Panc1 (cell line): ENCODE measurements at places on chromosomes 2 and 18. TPM values are rescaled to one million over a fixed set of nuclear protein-coding genes. Genes with fewer than 3 reads are reported as not detected.

DNA sequence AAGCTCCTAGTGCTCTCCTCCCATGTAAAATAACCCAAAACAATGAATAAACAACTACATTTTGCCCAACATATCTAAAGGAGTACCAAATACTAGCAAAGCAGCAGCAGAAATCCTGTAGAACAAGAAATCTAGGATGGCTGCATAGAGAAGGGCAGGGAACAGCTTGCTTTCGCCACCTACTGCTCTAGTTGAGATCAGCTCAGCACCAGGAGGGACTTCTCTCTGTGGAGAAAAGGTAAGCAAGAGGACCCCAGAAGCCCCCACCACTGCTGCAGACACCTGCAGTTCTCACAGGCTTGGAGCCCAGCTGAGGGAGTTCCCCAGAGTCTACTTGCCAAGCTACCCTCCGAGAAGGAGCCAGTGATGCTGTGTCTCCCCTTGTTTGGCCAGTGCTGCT is 243.0 kb upstream of the CHST9 start:
- no peaks in the 10 kb centered on the region for H3K36me3 ChIP-seq
- no peaks in the 10 kb centered on the region for H3K4me1 ChIP-seq
- no peak for DNase-seq
- H3K27me3 ChIP-seq, result no peaks in the 10 kb centered on the region

GRCh38 chr18:51383711-51384110 is 186.2 kb upstream of the MEX3C start:
- H3K36me3 ChIP-seq, result no peaks in the 10 kb centered on the region
- H3K4me3 ChIP-seq, result no peak overlapping the region
- DNase-seq, result no peak
- no peaks in the 10 kb centered on the region for H3K4me1 ChIP-seq
- no peaks in the 10 kb centered on the region for H3K27me3 ChIP-seq
- H3K27ac ChIP-seq, result no peak overlapping the region

DNA sequence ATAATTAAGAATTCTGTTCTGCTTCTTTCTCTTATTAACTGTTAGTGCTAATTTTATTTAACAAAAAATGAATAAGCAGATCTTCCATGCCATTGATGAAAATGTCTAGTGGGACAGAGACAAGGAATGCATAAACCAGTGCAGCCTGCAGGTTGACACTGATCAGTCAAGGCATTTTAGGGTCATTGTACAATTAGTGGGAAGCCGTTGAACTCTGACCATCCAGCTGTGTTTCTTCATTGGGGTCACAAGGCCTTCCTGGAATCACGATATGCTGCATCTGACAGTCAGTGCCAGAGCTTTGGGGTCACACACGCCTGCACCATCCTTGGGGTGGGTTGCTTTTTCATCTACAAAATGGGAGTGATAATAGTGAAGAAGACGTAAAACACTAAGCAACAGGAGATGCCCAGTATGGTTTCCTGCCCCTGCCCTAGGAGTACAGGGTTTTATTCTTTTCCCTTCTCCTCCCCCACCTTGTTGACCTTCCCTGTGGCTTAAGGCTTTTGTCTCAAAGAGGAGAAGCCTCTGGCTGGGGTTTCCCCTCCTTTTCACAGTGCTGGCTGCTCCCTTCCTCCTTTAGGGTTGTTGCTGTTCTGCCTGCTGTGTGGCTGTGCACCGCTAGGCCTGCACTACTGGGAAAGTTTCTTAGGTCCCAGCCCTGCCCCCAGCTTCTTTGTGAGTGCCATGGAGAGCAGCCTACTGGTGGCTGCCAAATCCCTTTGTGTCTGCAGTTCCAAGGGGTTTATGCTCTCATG is 245.6 kb downstream of the TPGS2 start:
- no peak for DNase-seq
- H3K27me3 ChIP-seq, result no peaks in the 10 kb centered on the region
- no peaks in the 10 kb centered on the region for H3K4me1 ChIP-seq
- no peaks in the 10 kb centered on the region for H3K36me3 ChIP-seq
- no peak overlapping the region for H3K4me3 ChIP-seq
- no peak overlapping the region for H3K27ac ChIP-seq

DNA sequence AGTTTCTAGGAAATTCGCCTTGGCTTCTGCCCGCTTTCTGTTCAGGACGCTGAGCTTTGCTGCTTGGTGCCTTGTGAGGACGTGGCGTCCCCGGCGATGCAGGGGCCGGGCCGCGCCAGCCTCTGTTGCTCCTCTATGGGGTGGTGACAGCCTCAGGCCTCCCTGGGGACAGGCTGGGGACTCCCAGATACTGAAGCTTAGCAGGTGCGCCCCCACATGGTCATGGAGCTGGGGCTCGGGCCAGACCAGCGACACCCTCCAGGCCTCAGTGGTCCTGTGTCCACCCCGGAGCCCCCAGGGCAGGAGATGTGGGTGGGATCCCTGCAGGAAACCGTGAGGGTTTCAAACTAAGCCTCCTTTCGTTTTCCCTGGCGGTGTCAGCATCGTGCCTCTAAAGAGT is 29.2 kb downstream of the KCNG2 start:
- no peak for DNase-seq
- no peak overlapping the region for H3K4me3 ChIP-seq
- no peaks in the 10 kb centered on the region for H3K4me1 ChIP-seq
- H3K27ac ChIP-seq, result no peak overlapping the region

- H3K27ac ChIP-seq, result no peak overlapping the region
- no peaks in the 10 kb centered on the region for H3K27me3 ChIP-seq
- no peak overlapping the region for H3K4me3 ChIP-seq
- H3K4me1 ChIP-seq, result peaks cover 3% of the 10 kb centered on the region; the same call in 1 of the 2 replicates
- H3K36me3 ChIP-seq, result no peaks in the 10 kb centered on the region
Observed at GRCh38 chr2:39851251-39851650, 72.2 kb upstream of the THUMPD2 start.

DNA sequence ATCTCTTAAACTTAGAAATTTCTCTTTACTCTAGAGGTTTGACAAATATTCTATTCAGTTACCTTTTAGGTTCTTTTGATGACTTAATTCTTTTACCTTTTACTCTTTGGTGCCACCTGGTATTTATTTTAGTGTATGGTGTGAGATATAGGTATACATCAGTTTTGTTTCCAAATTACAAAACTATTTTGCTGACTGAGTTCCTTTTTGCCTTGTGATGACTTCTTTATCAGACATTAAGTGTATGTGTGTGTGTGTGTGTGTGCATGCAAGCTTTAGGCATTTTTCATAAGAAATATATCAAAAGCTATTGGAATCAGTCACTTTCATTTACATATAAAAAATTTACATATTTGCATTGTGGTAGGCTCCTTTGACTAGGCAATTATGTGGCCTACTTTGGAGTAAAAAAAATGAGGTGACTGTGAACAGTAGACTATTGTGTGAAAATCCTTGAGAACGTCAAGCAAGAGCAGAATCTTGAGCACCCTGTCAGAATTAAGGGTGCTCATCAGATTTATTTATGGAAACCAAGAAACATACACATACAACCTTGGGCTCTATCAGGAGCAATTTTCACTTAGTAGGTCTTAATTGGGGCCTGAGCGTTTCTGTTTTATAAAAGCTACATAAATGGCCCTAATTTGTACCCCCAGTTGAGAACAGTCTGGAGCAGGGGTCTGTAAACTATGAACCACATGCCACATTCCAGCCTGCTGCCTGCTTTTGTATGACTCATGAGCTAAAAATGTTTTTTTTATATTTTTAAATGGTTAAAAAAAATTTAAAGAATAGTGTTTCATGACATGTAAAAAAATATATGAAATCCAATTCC is 415.9 kb downstream of the SLC4A3 start:
- no peaks in the 10 kb centered on the region for H3K4me1 ChIP-seq
- H3K27me3 ChIP-seq, result no peaks in the 10 kb centered on the region
- H3K36me3 ChIP-seq, result no peaks in the 10 kb centered on the region
- no peak overlapping the region for H3K27ac ChIP-seq

DNA sequence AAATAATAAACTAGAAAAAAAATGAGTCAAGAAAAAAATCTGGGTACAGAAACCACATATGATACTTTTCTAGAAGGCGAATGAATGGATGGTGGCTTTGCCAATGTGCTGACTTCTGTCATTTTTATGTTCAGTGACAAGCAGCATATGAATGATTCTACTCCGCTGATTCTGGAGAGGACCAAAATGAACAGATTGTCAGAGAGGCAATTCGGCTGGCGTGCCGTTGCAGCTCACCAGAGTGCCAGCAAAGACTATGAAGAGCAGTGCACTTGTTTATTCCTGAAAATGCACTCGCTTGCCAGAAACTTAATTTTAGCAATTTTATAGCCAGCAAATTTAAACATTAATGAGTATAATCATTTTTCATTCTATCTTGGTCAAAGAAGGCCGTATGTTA is 105.9 kb upstream of the NYAP2 start:
- H3K4me1 ChIP-seq, result no peaks in the 10 kb centered on the region
- H3K27ac ChIP-seq, result no peak overlapping the region
- no peak overlapping the region for H3K4me3 ChIP-seq
- no peaks in the 10 kb centered on the region for H3K36me3 ChIP-seq

GRCh38 chr2:238045575-238045974 is 15.2 kb upstream of the SCLY start:
- H3K27me3 ChIP-seq, result no peaks in the 10 kb centered on the region
- no peaks in the 10 kb centered on the region for H3K4me1 ChIP-seq
- H3K27ac ChIP-seq, result no peak overlapping the region
- 0 out of 2 replicates have a peak, but pooled peaks cover 3% of the 10 kb centered on the region for H3K36me3 ChIP-seq
- H3K4me3 ChIP-seq, result no peak overlapping the region
- no peak for DNase-seq

The CENPA gene
- 55.0 TPM for total RNA-seq

- no peaks in the 10 kb centered on the region for H3K4me1 ChIP-seq
- no peak overlapping the region for H3K27ac ChIP-seq
- H3K4me3 ChIP-seq, result no peak overlapping the region
- peaks cover 10% of the 10 kb centered on the region for H3K27me3 ChIP-seq
- H3K36me3 ChIP-seq, result no peaks in the 10 kb centered on the region
Observed at GRCh38 chr18:11747731-11748130, 58.7 kb downstream of the GNAL start.

DNA sequence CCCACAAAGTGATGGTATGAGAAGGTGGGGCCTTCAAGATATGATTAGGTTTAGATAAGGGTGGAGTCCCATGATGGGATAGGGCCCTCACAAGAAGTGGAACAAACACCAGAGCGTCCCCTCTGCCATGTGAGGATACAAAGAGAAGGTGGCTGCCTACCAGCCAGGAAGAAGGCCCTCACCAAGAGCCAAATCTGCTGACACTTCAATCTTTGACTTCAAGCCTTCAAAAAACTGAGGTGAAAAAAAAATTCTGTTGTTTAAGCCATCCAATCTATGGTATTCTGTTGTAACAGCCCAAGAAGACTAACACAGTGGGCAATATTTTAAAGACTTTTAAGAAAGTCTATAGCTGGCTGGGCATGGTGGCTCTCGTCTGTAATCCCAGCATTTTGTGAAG is 522.1 kb downstream of the NRXN1 start:
- no peak overlapping the region for H3K4me3 ChIP-seq
- no peak overlapping the region for H3K27ac ChIP-seq
- DNase-seq, result no peak
- H3K4me1 ChIP-seq, result no peaks in the 10 kb centered on the region

- H3K4me1 ChIP-seq, result no peaks in the 10 kb centered on the region
- no peaks in the 10 kb centered on the region for H3K27me3 ChIP-seq
- no peak for DNase-seq
- H3K4me3 ChIP-seq, result no peak overlapping the region
- H3K36me3 ChIP-seq, result no peaks in the 10 kb centered on the region
- H3K27ac ChIP-seq, result no peak overlapping the region
Observed at GRCh38 chr18:6203791-6204190, 210.9 kb downstream of the L3MBTL4 start.

DNA sequence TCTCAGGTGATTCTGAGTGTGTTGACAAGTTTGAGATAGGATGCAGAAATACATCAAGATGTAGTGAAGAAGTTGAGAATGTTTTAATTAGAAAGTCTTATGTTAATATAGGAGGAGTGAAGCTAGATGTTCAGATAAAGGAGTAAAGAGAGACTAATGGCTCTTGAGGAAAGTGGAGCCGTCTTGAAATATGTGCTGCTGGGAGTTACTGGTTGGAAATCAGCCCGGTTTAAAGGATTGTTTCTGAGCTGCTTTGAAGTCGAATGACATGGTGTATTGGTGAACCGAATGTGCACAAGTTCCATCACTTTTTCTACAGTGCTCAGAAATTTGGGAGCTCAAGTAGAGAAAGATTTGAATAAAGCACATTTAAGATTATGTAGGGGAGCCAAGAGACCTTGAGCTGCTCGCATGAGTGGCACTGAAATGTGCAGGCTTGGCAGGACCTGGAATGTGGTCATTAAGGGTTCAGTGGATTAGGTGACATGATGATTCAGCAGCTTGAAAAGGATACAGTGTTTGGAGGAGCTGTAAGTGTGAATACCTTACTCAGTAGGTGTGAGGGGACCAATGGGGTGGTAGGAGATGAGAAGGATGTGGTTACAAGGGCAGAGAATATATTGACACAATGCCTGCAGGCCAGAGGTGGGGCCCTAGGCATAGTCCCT is 68.6 kb downstream of the CAB39 start:
- H3K4me3 ChIP-seq, result no peak overlapping the region
- H3K27ac ChIP-seq, result peak overlapping the region; percentile 26; the same call in 1 of the 2 replicates
- H3K27me3 ChIP-seq, result no peaks in the 10 kb centered on the region
- peaks cover 30% of the 10 kb centered on the region for H3K4me1 ChIP-seq
- H3K36me3 ChIP-seq, result no peaks in the 10 kb centered on the region

The DSC1 gene
- total RNA-seq, result not detected

- no peak for DNase-seq
- no peaks in the 10 kb centered on the region; the same call in 1 of the 2 replicates for H3K27me3 ChIP-seq
- H3K27ac ChIP-seq, result no peak overlapping the region
- no peak overlapping the region for H3K4me3 ChIP-seq
- no peaks in the 10 kb centered on the region for H3K36me3 ChIP-seq
Observed at GRCh38 chr2:158189526-158189925, 87.8 kb downstream of the UPP2 start.

The AMER3 gene
- total RNA-seq, result not detected

GRCh38 chr18:74128159-74128558 is 19.5 kb downstream of the FBXO15 start:
- H3K4me1 ChIP-seq, result no peaks in the 10 kb centered on the region
- no peak overlapping the region for H3K4me3 ChIP-seq
- H3K27ac ChIP-seq, result no peak overlapping the region
- no peak for DNase-seq
- H3K36me3 ChIP-seq, result no peaks in the 10 kb centered on the region
- peaks cover 48% of the 10 kb centered on the region for H3K27me3 ChIP-seq

DNA sequence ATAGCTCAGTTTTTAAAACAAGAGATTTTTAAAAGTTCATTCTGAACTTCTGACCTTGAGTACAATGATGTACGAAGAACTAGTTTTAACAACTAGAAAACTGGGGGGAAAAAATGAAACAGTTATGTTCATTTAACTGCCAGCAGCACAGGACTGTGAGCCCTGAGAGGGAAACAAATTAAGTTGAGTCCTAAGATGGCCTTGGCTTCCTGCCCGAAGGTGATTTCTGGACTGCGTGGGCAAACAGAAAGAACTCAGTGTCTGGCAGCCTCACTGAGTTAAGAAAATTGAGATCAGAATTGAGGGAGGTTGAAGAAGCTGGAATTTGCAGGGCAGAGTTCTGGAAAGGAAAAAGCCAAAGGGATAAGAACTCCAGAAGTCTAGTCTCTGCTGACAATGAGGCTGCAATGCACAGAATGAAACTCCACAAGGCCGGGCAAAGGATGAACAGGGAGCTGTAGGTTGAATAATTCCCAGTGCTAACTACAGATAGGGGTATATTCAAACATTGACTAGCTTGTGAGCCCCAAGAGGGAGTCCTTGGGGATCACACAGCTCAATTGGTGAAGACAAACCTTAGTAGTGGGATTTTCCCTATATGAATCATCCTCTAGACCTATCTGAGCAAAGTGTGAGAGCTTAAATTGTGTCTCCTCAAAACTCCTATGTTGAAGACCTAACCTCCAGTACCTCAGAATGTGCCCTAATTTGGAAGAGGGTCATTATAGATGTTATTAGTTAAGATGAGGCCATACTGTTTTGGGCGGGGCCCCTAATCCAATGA is 13.1 kb upstream of the CRACDL start:
- no peak for DNase-seq
- no peak overlapping the region for H3K27ac ChIP-seq
- H3K36me3 ChIP-seq, result no peaks in the 10 kb centered on the region
- no peaks in the 10 kb centered on the region for H3K4me1 ChIP-seq
